GM12878 (cell line): ENCODE measurements at places on chromosomes 7 and 10.
A peak's percentile ranks its signal among the peaks of the same experiment; 100 is the strongest.

- H3K27ac ChIP-seq: no peak overlapping the region
- no peak overlapping the region for H3K4me3 ChIP-seq
- H3K27me3 ChIP-seq: no peaks in the 10 kb centered on the region
- no peaks in the 10 kb centered on the region for H3K36me3 ChIP-seq
Measured at GRCh38 chr7:112282476-112283188, 76.1 kb downstream of the ZNF277 start.

DNA sequence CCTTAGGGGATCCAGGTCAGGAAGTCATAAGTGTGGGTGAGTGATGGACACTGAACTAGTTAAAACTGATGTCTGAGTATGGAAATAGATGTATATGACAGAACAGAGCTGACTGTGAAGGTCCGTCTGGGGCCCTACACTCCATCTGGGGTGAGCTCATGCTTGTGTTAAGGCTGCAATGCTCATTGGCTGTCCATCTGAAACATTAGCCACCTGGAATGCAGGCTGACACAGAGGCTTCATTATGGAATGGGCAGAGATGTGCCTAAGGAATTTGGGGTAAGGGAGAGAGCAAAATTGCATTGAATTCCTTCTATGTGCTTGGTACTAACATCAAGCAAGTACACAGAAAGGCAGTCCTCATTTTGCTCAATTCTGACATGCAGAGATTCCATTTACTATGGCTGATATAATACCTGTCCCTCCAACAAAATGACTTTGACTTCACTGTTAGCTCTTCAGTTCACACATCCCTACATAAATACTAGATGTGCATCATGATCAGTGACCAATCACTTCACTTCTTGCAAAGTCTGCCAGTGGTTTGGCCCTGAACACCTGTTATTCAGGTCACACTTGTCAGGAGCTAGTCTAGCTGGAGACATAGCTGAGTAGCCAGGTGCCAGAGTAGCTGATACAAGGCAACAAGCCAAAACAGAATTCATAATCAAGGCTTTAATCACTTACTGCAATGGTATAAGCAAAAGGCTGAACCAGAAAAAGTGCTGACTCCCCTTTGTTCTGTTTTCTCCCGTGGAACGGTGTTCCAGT is 128.9 kb upstream of the VWC2 start:
- DNase-seq: no peak
- H3K27ac ChIP-seq: no peak overlapping the region
- H3K27me3 ChIP-seq: no peaks in the 10 kb centered on the region

DNA sequence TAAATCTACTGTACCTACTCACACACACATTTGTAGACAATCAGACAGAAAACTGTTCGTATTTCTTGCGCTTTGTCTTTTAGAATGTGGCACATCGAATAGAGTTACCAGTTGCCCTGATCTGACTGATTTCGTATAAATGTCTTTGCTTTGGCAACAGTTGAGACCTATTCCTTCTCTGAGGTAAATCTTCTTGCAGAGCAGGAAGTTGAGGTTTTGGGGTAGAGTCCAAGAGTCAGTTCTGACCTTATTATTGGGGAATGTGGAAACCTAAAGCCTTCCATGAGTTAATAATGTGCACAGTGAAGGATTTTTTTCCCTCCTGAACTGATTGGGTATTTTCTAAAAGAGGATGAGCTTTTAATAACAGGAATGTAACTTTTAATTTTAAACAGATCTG is 135.3 kb downstream of the KIAA1217 start:
- DNase-seq: no peak
- no peak overlapping the region for H3K27ac ChIP-seq

DNA sequence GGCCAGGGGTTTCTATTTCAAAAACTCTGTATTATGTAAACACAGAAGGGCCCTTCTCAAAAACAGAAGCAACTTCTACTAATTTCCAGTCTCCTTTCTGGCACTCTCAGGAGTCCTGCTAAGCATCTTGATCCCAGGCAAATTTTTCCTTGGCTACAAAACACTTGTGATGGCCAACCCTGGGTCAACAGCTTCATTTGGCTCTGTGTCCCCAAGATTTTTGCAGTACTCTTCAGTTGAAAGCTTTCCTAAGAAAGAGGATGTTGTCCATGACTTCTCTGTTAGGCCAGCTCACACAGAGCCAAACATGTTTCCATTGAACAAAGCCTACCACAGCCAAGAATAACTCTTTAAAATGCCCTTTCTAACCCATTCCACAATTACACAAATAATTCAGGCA is 99.0 kb upstream of the EGR2 start:
- peaks cover 29% of the 10 kb centered on the region for H3K4me1 ChIP-seq
- no peak overlapping the region for H3K27ac ChIP-seq
- H3K27me3 ChIP-seq: no peaks in the 10 kb centered on the region
- H3K4me3 ChIP-seq: no peak overlapping the region
- H3K36me3 ChIP-seq: no peaks in the 10 kb centered on the region
- no peak for DNase-seq

GRCh38 chr7:109864230-109864629 is 1226.7 kb upstream of the LRRN3 start:
- H3K4me3 ChIP-seq: no peak overlapping the region
- no peak overlapping the region for H3K27ac ChIP-seq
- H3K4me1 ChIP-seq: no peaks in the 10 kb centered on the region
- H3K36me3 ChIP-seq: no peaks in the 10 kb centered on the region
- DNase-seq: no peak
- no peaks in the 10 kb centered on the region for H3K27me3 ChIP-seq

DNA sequence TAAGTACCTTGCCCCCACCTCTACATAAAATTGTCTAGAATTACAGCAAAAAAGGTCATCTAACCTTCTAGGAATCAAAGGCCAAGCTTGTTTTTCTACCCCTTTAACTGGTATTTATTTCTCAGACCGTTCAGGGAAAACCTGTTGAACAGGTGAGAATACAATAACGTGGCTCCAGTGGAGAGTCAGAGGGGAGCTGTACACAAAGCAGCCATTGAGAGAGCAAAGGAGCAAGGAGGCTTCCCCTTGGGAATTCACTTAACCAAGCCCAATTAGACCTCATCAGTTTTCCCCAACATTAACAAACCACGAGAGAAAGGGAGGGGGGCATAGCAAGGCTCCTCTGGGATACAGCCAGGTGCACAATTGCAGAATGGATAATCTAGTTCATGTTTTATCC is 101.9 kb downstream of the ELMO1 start:
- no peaks in the 10 kb centered on the region for H3K36me3 ChIP-seq
- peaks cover 38% of the 10 kb centered on the region for H3K4me1 ChIP-seq
- no peaks in the 10 kb centered on the region for H3K27me3 ChIP-seq

GRCh38 chr10:690372-691161 is 1.1 kb upstream of the DIP2C start:
- no peaks in the 10 kb centered on the region; the same call in 1 of the 2 replicates for H3K27me3 ChIP-seq
- no peaks in the 10 kb centered on the region for H3K36me3 ChIP-seq
- no peak overlapping the region for H3K27ac ChIP-seq
- no peak overlapping the region for H3K4me3 ChIP-seq
- H3K4me1 ChIP-seq: no peaks in the 10 kb centered on the region

- H3K36me3 ChIP-seq: no peaks in the 10 kb centered on the region
- H3K4me1 ChIP-seq: peaks cover 30% of the 10 kb centered on the region
- no peaks in the 10 kb centered on the region for H3K27me3 ChIP-seq
- H3K4me3 ChIP-seq: no peak overlapping the region
Measured at GRCh38 chr10:48678041-48678440, 6.6 kb upstream of the WDFY4 start.

GRCh38 chr10:12195603-12196506 is at the start of the genes CDC123 and NUDT5:
TSS of gene CDC123 (plus strand) at chr10:12196188. CDS start at chr10:12196246, 58 bp downstream.
TSS of gene NUDT5 (minus strand) at chr10:12195891. CDS start at chr10:12186291, 9,600 bp downstream.
- no peaks in the 10 kb centered on the region; the same call in 1 of the 2 replicates for H3K36me3 ChIP-seq
- DNase-seq: peak; percentile 81
- H3K27ac ChIP-seq: peak within 1 kb of the TSS; percentile 98
- H3K4me3 ChIP-seq: peak within 1 kb of the TSS; percentile 84

- H3K4me3 ChIP-seq: no peak overlapping the region
- H3K36me3 ChIP-seq: peaks cover 4% of the 10 kb centered on the region; the same call in 1 of the 2 replicates
- H3K27me3 ChIP-seq: no peaks in the 10 kb centered on the region
- no peak overlapping the region for H3K27ac ChIP-seq
- H3K4me1 ChIP-seq: no peaks in the 10 kb centered on the region
- DNase-seq: no peak
Measured at GRCh38 chr7:55435466-55435865, 70.3 kb downstream of the LANCL2 start.

- H3K4me3 ChIP-seq: no peak overlapping the region
- H3K27ac ChIP-seq: no peak overlapping the region
- no peaks in the 10 kb centered on the region for H3K36me3 ChIP-seq
- H3K27me3 ChIP-seq: peaks cover 4% of the 10 kb centered on the region; the same call in 1 of the 2 replicates
- no peak for DNase-seq
Measured at GRCh38 chr7:25287291-25287690, 59.0 kb upstream of the NPVF start.

- H3K27ac ChIP-seq: no peak overlapping the region
- DNase-seq: no peak
- H3K36me3 ChIP-seq: no peaks in the 10 kb centered on the region
- H3K4me1 ChIP-seq: no peaks in the 10 kb centered on the region
- no peaks in the 10 kb centered on the region for H3K27me3 ChIP-seq
Measured at GRCh38 chr10:24318517-24318916, 109.6 kb downstream of the KIAA1217 start.

- H3K36me3 ChIP-seq: no peaks in the 10 kb centered on the region
- H3K27ac ChIP-seq: no peak overlapping the region
- H3K4me1 ChIP-seq: no peaks in the 10 kb centered on the region
- H3K27me3 ChIP-seq: no peaks in the 10 kb centered on the region
Measured at GRCh38 chr10:37095792-37096573, 29.4 kb upstream of the ANKRD30A start.

DNA sequence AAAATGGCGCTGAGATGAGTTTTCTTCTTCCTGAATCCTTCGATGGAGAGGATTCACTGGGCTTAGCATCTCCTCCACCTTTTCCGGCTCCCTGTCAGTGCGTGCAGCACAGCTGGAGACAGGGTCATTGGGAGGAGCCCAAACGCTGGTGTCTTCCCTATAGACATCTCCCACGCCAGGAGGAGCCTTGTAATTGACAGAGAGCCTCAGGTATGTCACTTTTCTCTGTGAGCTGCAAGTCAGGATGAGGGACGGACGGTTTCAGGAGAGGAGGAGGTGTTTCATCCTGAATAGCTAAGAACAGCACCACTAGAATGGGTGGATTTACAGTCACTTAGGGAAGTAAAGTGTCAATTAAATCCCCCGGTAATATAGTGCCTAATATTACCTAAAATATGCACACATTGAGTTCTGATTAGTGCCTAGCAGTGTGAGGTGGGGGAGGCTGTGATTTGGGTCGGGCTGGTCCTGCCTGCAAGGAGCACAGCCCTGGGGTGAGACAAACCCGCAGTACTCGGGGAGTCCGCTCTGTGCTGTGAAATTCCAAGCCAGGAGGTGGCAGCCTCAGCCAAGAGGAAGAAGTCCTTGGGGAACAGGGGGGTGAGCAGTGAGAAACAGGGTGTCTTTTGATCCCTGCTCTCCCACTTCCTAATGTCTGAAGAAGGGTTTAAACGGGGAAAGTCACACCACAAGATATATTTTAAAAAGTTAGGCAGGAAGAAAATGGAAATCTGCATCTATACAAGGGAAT is 28.2 kb downstream of the IL15RA start:
- no peaks in the 10 kb centered on the region for H3K36me3 ChIP-seq
- H3K27ac ChIP-seq: no peak overlapping the region
- H3K4me1 ChIP-seq: no peaks in the 10 kb centered on the region
- no peaks in the 10 kb centered on the region for H3K27me3 ChIP-seq

DNA sequence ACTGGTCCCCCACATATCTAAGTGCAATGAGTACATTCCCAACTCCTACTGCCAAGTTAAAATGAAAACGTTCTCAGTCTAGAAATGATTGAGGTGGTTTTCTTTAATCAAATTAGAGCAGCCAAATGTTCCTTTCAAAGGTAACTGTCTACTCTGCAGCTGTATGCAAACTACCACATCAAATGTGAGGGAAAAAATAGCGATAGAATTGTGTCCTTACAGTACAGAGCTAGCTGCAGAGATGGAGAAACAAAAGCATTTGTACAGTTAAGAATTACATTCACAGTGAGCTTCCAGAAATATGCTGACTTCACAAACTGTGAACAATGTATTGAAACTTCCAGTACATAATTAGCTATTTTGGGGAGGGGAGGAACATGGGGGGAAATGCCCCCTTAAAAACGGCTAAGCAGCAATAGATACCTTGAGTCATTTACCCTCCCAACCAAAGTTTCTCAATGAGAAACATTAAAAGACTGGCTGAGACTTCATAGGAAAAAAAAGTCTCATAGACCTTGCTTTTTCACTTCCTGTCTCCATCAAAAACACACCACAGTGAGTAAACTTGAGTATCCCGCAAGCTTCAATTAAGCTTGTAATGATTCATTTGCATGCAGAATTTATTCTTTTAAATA is 22.9 kb downstream of the CDK6 start:
- H3K4me1 ChIP-seq: peaks cover 48% of the 10 kb centered on the region
- no peaks in the 10 kb centered on the region for H3K27me3 ChIP-seq
- H3K36me3 ChIP-seq: peaks cover 3% of the 10 kb centered on the region; the same call in 1 of the 2 replicates
- peak; percentile 82 for DNase-seq

GRCh38 chr7:44595934-44596635 is 10.3 kb upstream of the OGDH start:
- H3K27me3 ChIP-seq: no peaks in the 10 kb centered on the region
- no peak overlapping the region for H3K27ac ChIP-seq
- DNase-seq: no peak

DNA sequence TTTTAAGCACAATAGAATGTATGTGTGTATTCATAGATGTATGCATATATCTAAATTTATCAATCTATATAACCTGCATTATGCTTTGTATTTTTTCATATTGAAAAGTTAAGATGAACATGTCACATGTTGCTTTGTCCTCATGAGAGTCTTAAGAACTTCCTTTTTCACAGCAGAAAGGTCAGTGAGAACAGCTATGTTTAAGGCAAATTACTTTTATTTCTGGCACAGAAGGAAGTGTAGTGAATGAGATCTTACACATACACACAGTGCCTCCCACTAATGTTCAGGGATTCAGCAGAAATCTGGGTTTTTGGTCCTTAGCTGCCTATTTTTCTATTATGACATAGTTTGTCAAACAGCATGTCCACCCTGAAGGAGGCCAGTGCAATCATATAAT is 134.8 kb downstream of the TMEM26 start:
- no peaks in the 10 kb centered on the region for H3K27me3 ChIP-seq
- H3K27ac ChIP-seq: no peak overlapping the region
- DNase-seq: no peak
- H3K4me1 ChIP-seq: no peaks in the 10 kb centered on the region
- H3K4me3 ChIP-seq: no peak overlapping the region

GRCh38 chr7:147276783-147277370 is 1160.3 kb downstream of the CNTNAP2 start:
- no peaks in the 10 kb centered on the region for H3K27me3 ChIP-seq
- H3K4me1 ChIP-seq: no peaks in the 10 kb centered on the region
- no peak overlapping the region for H3K27ac ChIP-seq
- H3K36me3 ChIP-seq: no peaks in the 10 kb centered on the region
- H3K4me3 ChIP-seq: no peak overlapping the region

- no peak overlapping the region for H3K4me3 ChIP-seq
- H3K4me1 ChIP-seq: peaks cover 11% of the 10 kb centered on the region
- peak overlapping the region; percentile 70 for H3K27ac ChIP-seq
- H3K36me3 ChIP-seq: no peaks in the 10 kb centered on the region
- H3K27me3 ChIP-seq: no peaks in the 10 kb centered on the region
- DNase-seq: peak; percentile 43
Measured at GRCh38 chr7:21412410-21412851, 15.5 kb upstream of the SP4 start.

- H3K4me1 ChIP-seq: no peaks in the 10 kb centered on the region; the same call in 1 of the 2 replicates
- H3K27me3 ChIP-seq: peaks cover 2% of the 10 kb centered on the region
- H3K27ac ChIP-seq: no peak overlapping the region
Measured at GRCh38 chr7:101205901-101206664, 5.2 kb upstream of the MOGAT3 start.
